ENCODE measurements at places on chromosomes 7 and 10.
A peak's percentile ranks its signal among the peaks of the same experiment; 100 is the strongest.

DNA sequence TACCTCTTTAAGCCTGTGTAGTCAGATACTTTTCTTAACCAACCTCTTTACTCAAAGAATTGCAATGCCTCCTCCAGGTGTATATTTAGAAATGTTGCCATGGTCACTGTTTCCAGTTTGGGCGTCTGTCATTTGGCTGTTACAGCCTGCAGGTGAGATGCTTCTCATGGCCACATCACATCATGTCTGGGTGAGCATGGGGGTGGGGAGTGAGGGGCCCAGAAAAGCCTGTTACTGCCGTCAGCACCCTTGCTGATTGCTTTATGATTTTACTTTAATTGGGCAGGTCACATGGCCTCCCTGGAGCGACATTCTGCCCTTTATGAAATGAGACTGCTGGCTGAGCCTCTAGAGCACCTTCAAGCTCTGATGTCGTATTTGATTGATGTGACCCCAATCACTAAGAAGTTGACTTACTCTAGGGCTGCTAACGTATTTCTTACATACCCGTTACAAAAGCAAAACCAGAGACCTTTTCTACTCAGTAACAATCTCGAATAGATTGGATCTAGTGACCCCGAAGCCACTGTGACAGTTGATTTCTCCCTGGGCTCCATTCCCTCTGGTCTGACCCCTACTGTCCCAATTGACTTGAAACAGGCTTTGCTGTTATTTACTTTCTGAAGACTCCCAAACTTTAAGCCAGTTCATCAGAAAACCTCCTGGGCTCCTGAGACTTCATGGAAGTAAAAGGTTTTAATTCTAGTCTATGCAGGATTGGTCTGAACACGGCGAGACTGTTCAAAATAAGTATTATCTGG, 60.7 kb downstream of the OTUD1 start:
- no peak for DNase-seq

- DNase-seq, result peak; percentile 17
These were observed at the start of gene VIPR2 for GRCh38 chr7:159144758-159145489. Gene VIPR2, minus strand, starts transcription at chr7:159144867. Its CDS starts 96 bp downstream, at chr7:159144771.

DNA sequence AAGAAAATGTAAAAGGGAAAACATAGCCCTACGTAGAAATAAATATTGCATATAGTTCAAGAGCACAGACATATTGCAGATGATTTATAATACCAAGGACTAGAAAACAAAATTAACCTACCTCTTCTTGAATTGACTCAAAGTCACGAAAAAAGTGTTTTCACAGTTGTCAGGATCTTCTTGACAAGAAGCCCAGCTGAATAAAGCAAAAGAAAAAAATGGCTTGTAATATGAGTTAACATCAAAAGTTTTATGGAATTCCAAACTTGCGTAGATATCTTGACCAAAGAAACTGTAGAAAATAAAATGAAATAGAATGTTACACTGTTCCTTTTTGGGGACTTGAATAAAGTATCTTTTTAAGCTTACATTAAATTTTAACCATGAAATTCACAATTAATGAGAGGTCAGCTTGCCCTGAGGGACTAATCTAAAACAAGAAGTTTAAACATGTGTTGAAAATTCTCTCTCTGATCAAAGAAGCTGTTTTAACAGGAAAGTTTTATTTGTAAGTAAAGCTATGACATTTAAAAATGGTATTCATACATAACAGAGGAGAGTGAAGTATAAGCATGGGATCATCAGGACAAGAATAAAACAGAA, 133.1 kb upstream of the SEMA3C start:
- no peak for DNase-seq

- DNase-seq, result no peak
These were observed 283.8 kb downstream of the CDK14 start for GRCh38 chr7:90879924-90880323.

DNA sequence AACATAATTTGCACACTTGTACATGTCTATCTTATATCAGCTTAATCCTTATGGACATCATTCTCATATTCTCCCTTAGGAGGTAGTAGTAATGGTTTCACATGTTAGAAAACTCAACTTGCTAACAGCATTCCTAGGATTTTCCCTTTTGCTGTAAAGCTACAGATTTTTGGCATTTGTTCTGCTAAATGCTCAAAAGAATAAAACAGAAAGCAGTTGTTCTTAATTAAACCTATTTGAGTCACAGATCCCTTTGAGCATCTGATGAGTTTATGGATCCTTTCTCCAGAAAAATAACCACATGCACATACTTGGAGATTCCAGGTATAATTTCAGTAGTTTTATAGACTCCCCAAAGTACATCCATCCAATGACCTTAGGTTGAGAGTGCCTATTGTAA, 122.9 kb upstream of the BET1 start:
- no peak for DNase-seq

- DNase-seq, result no peak
These were observed 30.9 kb upstream of the KMT2E start for GRCh38 chr7:104983076-104983577.

GRCh38 chr10:44864051-44864450, 47.1 kb upstream of the TMEM72 start:
- peak; percentile 22 for DNase-seq

Measured in stimulated activated CD4-positive, alpha-beta T cell treated with anti-CD3 and anti-CD28 coated beads, Interleukin-4, amount 100 ng/mL, for 4 hours (primary cell).